ENCODE measurements at places on chromosomes 4 and X.

DNA sequence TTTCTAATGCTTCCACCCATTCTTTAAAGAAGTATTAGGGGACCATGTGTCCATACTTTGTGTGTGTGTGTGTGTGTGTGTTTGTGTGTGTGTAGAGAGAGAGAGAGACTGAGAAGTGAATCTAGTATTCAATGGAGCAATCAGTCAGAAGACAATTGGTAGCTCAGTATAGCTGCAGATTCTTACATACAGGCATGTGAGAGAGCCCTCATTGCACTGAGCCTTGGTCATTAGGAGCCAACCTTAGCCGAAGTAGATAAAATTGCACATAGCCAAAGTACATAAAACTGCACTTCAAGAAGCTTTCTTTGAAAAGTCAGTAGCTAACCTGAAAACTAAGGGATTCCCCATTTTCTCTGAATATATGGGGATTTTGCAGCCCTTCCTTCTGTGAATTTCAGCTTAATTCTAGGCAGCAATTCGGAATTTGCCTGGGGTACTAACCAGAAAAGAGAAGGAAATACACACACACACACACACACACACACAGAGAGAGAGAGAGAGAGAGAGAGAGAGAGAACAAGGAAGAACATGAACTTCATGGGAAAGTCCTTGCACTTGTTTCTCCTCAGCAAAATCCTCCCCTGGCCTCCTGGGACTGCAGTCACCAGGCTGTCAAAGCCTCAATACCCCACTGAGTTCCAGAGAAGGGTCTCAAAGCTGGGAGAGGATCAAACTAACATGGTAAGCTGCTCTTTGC is 1.7 kb upstream of the PRDM8 start:
- DNase-seq = no peak

DNA sequence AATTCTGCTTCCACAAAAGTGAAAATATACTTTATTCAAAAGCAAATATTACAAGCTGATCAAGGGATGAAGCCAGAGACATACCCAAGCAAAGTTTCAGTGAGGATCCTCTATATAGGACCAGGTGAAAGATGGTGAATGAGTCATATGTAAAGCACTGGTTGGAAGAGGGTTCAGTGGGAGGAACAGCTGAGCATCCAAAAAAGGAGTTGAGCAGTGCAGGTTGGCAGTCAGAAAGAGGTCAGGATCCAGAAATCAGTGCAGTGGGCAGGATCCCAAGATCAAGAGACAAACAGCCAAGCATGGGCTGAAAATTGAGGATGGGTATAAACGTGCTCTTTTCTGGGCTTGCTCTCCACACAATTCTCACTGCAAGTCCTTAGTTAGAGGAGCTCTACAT is 30.3 kb downstream of the OTC start:
- DNase-seq = no peak

DNA sequence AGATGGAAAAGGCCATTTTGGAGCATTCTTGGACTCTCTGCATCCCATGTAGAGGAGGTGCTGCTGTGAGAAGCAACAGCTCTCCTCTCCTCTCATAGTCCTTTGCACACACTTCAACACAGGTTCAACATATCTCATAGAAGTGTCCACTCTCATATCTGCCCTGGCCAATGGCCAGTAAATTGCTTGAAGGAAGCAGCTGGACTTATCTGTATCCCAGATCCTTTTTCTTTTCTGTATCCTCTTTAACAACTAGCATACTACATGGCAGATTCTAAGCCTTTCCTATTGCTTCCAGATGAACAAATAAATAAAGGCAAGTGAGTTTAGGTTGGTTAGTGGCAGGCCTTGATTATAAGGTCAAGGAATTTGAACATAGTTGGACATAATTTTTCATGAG is 122.0 kb downstream of the HS6ST2 start:
- no peak for DNase-seq

- DNase-seq = no peak
These were observed 12.2 kb downstream of the RNF150 start for GRCh38 chr4:141121101-141121500.

DNA sequence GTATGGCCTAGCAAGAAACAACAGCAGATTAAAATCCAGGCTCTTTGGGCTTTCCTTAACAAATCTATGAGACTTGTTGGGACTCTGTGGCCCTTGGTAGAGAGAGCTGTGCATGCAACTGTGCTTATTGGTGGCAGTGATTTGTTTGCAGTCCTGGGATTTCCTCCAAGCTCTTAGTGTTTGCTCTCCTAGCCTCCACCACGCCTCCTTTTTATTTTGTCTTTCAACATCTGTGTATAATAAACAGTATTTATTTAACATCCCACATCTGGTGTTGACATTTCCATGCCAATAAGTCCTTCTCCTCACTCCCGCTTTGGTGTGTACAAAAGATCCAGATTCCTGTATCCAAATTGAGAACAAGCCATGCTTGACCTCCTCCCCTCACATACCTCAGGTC is 3.1 kb downstream of the TNMD start:
- no peak for DNase-seq

- peak; percentile 85 for DNase-seq
These were observed 763 bp downstream of the GRSF1 start for GRCh38 chr4:70838666-70839588.

- DNase-seq = no peak
These were observed 94.5 kb upstream of the EOLA2 start for GRCh38 chrX:150032742-150033141.

GRCh38 chrX:150849486-150849885 is 49.0 kb downstream of the CD99L2 start:
- DNase-seq = no peak

DNA sequence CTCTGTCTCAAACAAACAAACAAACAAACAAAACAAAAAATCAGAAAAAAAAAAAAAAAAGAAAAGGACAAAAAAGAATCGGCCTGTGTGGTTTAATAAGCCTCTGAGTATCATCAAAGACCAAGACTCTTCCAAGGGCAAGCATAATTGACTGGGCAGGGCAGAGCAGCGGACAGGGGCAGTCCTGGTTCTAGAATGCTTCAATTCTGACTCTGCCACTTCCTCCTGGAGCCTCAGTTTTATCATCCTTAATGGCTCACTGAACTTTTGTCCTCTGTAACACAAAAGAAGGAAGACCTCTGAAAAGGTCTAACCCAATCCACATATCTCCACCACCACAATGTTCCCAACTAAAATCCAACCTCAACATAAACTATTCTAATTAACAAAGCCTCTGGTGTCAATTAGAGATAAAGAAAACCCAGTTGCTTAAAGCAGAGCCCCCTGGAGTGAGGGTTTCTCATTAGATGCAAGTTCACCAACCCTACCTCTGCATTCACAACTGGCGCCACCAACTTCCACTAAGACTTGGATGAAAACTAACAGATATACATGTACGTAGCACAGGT is 51.7 kb downstream of the TBC1D9 start:
- no peak for DNase-seq

Data from Right ventricle myocardium inferior (tissue), 1 donor.